NCI-H510A (cell line): ENCODE measurements at places on chromosomes 5 and 9.

- no peak for DNase-seq
These were observed 27.9 kb downstream of the USP20 start for GRCh38 chr9:129863059-129863690.

DNA sequence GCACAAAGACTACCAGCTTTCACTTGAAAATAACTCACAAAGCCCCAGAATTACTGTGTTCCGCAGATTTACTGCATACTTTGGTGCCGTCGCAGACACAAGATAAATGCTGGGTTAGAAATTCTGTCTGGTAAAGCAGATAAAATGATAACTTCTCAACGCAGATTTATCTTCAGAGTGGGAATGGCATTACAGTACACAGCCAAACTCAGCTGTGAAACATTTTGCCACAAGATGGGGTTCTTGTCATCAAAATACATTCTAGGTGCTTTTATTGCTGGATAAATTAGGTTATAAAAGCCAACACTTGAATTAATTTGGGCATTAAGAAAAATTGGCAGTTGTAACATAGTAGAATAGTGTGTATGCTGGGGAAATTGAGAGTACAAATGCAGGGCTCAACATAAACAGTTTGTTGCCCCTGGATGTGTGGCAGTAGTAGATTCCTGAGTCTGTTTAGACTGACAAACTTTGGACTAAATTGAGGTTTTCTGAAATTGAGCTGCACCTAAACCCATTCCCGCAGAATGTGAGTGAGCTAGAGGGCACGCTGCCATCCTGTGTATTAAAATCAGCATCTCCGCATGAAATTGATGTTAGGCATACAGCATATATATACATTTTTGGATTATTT is 61.1 kb downstream of the LMNB1 start:
- no peak for DNase-seq

- no peak for DNase-seq
These were observed 67.8 kb downstream of the JAK2 start for GRCh38 chr9:5052838-5053237.

GRCh38 chr9:1460143-1460769 is 410.1 kb downstream of the DMRT2 start:
- DNase-seq = no peak

- no peak for DNase-seq
These were observed 63.5 kb downstream of the CEMIP2 start for GRCh38 chr9:71704796-71705195.

DNA sequence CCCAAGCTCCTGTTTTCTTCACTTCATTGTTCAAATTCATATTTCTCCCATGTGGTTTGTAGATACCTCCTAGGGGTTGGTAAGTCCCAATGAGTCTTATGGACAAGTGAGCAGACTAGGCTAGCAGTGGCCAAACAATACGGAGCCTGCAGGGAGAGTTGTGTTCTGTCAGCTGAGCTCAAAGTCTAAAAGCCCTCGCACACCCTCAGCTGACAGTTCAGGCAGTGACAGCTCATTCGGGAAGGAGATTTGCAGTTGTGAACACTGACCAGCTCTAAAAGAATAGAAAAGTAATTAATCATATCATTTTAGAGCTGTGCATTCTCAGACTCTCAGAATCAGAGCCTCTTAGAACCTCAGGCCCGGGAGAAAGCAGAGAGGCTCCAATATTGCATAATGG is 95.1 kb downstream of the SH3TC2 start:
- DNase-seq = no peak
